ENCODE measurements at places on chromosomes 7 and 10.
A peak's percentile ranks its signal among the peaks of the same experiment; 100 is the strongest.

GRCh38 chr7:74479066-74479781, 25.5 kb downstream of the GTF2IRD1 start:
- peak; percentile 22 for DNase-seq

GRCh38 chr7:121329191-121330052, 622 bp downstream of the WNT16 start:
- peak; percentile 41 for DNase-seq

- no peak for DNase-seq
These were observed 181.5 kb downstream of the EXOC4 start for GRCh38 chr7:133434246-133434865.

- no peak for DNase-seq
These were observed 76.9 kb downstream of the LRMDA start for GRCh38 chr10:75508239-75508813.

DNA sequence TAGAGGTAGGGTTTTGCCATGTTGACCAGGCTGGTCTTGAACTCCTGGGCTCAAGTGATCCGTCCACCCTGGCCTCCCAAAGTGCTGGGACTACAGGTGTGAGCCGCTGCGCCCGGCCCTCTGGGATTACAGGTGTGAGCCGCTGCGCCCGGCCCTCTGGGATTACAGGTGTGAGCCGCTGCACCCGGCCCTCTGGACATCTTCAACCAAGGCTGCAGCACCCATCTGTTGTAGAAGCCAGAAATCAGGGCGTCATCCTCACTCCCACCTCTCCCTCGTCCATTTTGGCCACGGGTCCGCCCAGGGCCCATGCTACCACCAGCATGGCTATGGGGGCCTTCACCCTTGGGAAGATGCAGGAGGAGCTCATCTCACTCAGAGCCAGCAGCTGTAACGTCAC, 38.5 kb upstream of the EBF3 start:
- no peak for DNase-seq

- no peak for DNase-seq
These were observed 94.2 kb downstream of the HIP1 start for GRCh38 chr7:75644589-75644988.

DNA sequence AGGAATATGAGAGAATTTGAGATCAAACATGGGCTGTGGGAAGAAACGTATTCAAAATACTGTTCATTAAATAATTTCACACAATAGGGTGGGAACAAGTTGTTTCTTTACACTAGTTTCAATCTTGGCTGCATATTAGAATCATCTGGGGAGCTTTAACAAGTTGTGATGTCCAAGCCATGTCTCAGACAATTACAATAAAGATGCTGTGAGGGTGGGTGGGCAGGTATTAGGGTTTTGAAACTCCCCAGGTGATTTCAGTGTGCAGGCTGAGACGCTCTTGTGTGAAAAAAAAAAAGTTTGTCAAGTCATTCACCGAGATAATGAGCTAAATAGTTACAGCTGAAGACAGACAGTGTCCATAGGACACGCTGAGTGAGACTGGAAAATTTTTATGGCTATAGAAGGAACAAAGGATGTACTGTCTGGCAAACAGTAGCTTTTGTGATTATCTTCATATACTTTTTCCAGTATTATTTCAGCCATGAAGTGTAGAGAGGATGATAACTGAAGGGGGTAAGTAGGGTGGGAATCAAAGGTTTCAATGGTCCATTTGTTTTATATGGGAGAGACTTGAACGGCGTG, 12.6 kb upstream of the LAMB4 start:
- DNase-seq, result no peak

GRCh38 chr10:127346604-127347003, 150.2 kb upstream of the INSYN2A start:
- no peak for DNase-seq

- no peak for DNase-seq
These were observed 9.4 kb downstream of the ELFN1 start for GRCh38 chr7:1679326-1679965.

DNA sequence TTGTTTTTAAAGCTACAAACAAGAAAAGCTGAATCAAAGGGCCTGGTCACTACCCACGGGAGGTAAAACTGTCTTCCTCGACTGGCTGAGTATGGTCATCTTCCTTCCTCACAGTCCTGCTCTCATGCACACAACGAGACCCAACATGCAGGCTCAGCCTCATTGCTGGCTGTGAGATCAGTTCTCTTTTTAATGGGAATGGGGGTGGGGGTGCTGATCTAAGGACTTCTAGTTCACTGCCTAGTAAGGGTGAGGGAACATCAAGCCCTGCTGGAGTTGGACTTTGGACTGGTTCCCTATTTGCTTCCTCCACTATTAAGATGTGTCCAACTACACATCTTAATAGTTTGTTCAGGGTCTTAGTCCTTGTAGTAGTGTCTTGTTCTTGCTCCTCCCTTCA, 48.2 kb downstream of the ABCB4 start:
- no peak for DNase-seq

DNA sequence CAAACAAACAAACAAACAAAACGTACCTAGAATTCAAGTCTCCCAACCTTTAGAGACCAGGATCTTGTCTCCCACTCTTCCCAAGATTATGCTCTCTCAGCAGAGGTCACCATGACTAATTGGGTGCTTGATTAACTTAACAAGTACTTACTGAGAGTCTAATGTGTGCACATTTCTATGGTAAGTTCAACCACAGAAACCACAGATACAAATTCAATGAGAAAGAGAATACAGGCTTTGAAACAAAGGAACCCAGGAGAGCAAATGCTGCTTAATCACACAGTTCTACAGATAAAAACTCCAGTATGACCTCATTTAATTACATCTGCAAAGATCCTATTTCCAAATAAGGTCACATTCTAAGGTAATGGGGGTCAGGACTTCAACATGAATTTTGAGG, 142.8 kb downstream of the DNAJC1 start:
- no peak for DNase-seq

DNA sequence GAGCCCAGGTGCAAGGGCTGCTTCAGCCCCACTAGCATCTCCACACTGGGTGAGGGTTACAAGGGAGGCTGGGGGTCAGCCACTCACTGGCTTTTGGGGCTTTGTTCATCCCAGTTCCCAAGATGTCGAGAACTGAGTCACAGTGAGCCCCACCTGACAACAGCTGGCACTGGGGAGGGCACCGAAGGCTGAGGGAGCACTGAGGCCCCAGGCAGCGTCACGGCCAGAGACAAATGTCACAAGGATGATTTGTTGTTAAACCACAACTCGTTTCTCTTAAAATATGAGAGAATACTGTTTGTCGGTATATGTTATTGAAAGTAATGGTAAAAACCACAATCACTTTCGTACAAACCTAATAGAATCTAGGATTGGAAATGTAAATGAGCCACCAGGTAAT, 219.9 kb downstream of the CELF2 start:
- DNase-seq, result no peak

DNA sequence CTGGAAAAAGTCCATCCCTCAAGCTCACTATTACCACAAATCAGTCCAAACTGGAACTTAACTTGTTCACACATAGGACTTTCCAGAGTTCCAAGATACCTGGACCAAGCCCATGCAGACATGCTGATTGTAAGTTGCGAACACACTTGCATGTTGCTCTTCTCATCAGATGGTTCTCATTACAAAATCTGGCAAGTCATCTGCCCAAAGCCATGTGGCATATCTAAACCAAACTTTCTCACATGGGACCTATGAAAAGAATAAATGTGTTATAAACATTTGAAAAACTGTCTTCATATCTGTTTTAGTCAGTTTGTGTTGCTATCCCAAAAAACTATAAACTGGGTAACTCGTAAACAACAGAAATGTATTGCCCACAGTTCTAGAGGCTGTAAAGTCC, 58.8 kb upstream of the MKLN1 start:
- DNase-seq, result no peak

DNA sequence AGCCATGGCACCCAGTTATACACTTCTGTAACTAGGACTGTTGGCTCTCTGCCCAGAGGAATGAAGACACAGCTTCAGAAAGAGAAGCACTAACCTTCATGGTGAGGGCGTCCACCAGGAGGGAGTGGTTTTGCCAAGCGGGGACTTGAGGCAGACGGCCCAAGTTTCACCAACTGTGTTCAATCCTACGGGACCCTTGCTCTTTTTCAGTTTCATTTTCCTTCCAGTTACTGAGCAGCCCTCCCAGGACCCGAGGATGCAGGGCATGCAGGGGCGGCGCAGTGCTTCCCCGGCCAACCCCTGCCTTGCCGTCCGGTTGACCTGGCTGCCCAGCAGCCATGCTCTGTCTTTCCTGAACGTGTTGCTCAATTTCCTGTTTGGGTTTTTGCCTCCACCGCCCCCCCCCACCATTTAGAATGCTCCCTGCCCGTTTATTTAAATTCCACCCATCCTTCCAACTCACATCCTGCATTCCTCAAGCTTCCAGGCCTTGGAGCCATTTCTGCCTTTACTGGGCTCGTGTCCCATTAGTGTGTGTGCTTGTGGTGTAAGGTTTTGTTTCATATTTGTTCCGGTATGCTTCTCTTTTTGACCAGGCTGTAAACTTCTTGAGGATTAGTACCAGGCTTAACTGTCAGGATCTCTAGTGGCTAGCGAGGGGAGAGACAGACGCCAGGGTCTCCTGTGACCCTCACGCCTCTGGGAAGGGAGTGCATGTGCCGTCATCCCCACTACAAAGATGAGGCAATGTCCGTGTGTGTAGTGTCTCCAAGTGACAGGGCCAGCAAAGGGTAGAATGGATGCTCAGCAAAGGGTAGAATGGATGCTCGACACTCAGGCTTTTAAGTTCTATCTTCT, 31.6 kb downstream of the IL15RA start:
- no peak for DNase-seq

DNA sequence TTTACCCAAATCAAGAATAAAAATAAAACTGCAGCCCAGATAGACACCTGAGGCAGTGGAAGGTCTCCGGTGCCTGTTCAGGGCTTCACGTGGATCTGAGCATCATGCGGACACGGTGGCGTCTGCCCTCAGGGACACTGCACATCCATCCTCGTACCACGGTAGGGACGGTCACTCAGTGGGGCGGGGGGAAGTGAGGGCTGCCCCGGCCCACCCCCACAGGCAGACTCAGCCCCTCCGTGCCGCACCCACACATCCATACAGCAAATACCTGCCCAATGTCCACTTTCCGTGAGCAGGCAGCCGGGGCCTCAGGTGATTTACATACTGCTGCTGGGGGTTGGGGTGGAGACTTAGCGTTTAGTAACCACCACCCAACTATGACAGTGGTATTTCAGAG, 207.8 kb downstream of the DIP2C start:
- no peak for DNase-seq

DNA sequence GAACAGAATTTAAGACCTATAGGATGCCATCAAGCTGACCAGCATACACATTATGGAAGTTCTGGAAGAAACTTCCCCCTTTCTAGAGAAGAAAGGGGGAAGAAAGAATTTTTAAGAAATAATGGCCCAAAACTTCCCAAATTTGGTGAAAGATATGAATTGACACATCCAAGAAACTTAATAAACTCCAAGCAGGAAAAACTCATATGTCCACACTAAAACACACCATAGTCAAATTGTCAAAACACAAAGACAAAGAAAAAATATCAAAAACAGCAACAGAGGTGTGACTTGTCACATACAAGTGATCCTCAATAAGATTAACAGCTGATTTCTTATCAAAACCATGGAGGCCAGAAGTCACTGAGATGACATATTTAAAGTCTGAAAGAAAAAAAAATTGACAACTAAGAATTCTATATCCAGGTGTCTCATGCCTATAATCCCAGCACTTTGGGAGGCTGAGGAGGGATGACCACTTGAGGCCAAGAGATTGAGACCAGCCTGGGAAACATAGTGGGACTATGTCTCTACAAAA, 52.4 kb downstream of the CFAP70 start:
- DNase-seq, result no peak

DNA sequence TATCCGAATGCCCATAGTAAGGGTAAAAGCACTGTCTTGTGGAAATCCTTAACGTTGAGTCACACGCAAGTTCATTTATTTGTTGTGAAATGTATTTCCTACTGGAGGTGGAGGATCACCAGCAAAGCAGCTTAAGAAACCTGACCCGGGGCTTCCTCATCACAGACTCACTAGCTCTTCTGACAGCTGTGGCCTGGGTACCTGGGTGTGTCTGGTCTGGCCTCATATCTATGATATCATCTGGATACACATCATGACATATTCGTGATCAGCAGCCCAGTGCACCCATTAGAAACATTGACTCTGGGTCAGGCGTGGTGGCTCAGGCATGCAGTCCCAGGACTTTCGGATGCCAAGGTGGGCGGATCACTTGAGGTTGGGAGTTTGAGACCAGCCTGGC, 8.8 kb downstream of the DRGX start:
- no peak for DNase-seq

- peak; percentile 59 for DNase-seq
These were observed 57.4 kb downstream of the PPP1R17 start for GRCh38 chr7:31744294-31744874.

DNA sequence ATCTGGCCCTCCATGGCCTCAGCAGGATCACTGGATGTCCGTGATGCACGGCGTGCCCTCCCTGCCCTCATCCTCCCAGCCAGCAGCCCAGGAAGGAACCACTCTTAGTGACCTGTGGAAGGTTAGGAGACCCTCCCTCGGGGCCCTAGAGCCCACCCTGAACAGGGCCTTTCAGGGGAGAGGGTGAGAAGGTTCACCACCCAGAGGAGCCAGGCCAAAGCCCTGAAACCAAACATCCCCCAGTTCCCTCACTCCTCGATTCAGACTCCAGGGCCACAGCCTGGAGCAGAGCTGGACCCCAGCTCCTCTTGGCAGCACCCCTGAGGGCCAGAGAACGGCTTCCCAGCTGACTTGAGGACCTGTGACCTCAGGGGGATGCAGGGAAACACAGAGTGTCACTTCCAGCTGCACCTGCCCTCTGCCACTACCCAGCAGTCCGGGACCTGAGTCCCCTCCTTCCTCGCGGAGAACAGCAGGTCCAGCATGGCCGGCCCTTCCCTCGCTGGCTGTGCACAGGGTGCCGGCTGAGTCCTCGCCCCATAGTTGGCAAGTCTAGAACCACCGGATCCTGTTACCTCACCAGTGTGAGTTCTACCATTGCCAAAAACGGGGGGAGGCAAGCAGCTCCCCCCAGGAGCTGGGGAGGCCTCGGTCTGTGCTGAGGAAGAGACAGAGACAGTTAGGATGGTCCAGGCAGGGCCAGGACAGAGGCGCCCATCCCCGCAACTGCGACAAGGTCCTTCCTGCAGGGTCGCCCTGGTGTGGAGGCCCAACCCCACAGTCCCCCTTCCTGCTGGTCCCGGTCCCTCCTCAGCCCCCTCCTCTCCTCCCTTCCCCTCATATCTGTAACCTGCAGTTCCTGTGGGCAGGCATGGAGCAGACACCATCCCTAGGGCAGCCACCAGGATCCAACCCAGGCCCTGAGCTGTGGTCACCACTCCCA, 158.6 kb downstream of the NRF1 start:
- DNase-seq, result no peak

- no peak for DNase-seq
These were observed 159.7 kb downstream of the SGMS1 start for GRCh38 chr10:50464004-50464409.

GRCh38 chr7:30303312-30304039, 19.1 kb downstream of the ZNRF2 start:
- DNase-seq, result no peak

DNA sequence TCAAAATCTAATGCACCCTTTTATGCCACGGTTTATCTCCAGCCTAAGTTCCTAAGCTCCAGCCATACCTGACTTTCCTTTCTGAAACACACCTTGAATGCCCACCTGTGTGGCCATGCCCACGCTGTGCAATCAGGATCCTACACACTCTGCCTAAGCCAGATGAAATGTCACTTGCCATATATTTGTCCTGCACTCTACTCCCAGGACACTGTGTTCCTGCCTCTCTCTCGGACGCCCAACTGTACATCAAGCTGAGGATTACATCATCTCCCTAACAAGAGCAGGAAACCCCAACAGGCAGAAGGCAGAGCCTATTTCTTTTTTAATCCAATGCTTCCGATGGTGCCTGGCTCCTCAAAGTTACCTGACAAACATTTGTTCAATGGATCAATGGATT, 214.6 kb downstream of the SFMBT2 start:
- no peak for DNase-seq
